T-helper 17 cell (primary cell): ENCODE measurements at places on chromosomes 1 and 21. TPM values are rescaled to one million over a fixed set of nuclear protein-coding genes. Genes with fewer than 3 reads are reported as not detected.

DNA sequence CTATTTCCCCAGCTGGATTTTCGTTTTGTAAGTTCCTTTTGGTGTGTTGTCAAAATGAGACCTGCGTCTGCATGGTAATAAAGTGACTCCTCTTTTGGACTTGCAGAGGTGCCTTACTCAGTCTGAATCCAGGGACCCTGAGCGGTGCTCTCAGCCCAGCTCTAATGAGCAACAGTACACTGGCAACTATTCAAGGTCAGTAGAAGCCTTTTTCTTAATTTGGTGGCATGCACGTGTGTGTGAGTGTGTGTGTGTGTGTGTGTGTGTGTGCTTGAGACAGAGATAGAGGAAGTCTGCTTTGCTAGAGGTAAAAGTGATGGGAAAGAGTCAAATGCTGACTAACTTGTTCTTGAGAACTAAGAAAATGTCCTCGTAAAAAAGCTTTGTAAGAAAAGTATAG is 105.4 kb downstream of the CD247 start:
- DNase-seq: no peak
- H3K27me3 ChIP-seq: no peaks in the 10 kb centered on the region
- H3K36me3 ChIP-seq: peaks cover 13% of the 10 kb centered on the region
- no peak overlapping the region for H3K4me3 ChIP-seq
- H3K4me1 ChIP-seq: peaks cover 11% of the 10 kb centered on the region

- H3K4me1 ChIP-seq: peaks cover 14% of the 10 kb centered on the region
- no peak overlapping the region for H3K4me3 ChIP-seq
- H3K27me3 ChIP-seq: peaks cover 5% of the 10 kb centered on the region
- H3K36me3 ChIP-seq: no peaks in the 10 kb centered on the region
- H3K27ac ChIP-seq: peak overlapping the region; percentile 45
- DNase-seq: no peak
Observed at GRCh38 chr1:228935855-228936727, 200.8 kb downstream of the RHOU start.

DNA sequence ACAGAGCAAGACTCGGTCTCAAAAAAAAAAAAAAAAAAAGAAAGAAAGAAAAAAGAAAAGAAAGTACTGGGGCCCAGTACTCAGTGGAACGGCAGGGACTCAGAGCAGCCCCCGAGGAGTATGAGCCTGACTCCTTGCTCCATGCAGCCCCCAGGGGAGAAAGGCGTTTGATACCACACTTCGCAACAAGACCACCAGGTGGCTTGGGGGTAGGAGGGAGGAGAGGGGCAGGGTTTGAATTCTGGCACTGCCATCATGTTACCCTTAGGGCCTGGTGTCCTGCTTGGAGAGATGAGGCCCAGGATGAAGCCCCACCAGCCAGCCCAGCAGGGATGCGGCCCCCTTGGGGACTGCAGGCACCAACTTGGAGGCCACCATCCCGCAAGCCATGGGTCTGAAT is 321.3 kb upstream of the VAMP3 start:
- no peak overlapping the region for H3K4me3 ChIP-seq
- DNase-seq: no peak
- peaks cover 11% of the 10 kb centered on the region for H3K27me3 ChIP-seq
- no peaks in the 10 kb centered on the region for H3K36me3 ChIP-seq
- H3K27ac ChIP-seq: no peak overlapping the region

- H3K4me3 ChIP-seq: no peak overlapping the region
- peaks cover 3% of the 10 kb centered on the region for H3K36me3 ChIP-seq
- no peaks in the 10 kb centered on the region for H3K4me1 ChIP-seq
Observed at GRCh38 chr1:163263818-163264655, 57.7 kb upstream of the NUF2 start.

Gene SHE
- total RNA-seq: not detected

DNA sequence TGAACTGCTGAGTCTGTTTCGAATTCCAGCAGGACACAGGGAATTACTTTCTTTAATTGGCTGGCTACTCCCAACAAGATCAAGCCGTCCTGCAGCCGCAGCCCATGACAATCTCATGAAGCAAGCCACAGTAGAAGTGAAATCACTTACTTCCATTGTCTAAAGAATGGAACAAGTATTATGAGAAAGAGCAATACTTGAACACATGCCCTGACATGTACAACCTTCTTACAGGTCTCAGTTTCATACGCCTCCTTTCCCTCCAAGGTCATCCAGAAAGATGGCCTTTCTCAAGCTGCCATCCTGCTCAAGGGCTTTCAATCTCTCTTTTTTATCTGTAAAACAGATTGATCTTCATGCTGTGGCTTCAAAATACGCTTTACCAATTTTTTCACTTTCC is 85.1 kb downstream of the PCSK9 start:
- peaks cover 44% of the 10 kb centered on the region for H3K36me3 ChIP-seq
- H3K4me1 ChIP-seq: peaks cover 30% of the 10 kb centered on the region

DNA sequence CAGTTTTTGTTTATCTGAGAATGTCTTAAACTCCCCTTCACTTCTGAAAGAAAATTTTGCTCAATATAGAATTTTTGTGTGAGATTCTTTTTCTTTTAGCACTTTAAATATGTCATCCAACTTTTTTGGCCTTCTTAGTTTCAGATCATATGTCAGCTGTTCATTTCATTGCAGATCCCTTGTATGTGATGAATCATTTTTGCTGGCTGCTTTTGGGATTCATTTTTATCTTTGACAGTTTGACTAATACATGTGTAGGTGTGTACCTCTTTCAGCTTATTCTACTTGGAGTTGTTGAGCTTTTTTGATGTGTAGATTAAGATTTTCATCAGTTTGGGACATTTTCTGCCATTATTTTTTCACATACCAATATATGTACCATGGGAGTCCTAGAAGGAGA is 156.8 kb downstream of the FASLG start:
- DNase-seq: no peak
- H3K4me1 ChIP-seq: peaks cover 25% of the 10 kb centered on the region
- H3K36me3 ChIP-seq: peaks cover 5% of the 10 kb centered on the region
- no peak overlapping the region for H3K27ac ChIP-seq

GRCh38 chr1:15151377-15151806 is 2.2 kb upstream of the TMEM51 start:
- no peaks in the 10 kb centered on the region for H3K36me3 ChIP-seq
- peaks cover 74% of the 10 kb centered on the region for H3K27me3 ChIP-seq
- H3K4me1 ChIP-seq: peaks cover 16% of the 10 kb centered on the region
- H3K4me3 ChIP-seq: no peak overlapping the region
- DNase-seq: no peak

- peak overlapping the region; percentile 98 for H3K27ac ChIP-seq
- no peak for DNase-seq
- no peaks in the 10 kb centered on the region for H3K27me3 ChIP-seq
Observed at GRCh38 chr1:25026304-25026703, 96.2 kb upstream of the RUNX3 start.

- H3K27me3 ChIP-seq: peaks cover 39% of the 10 kb centered on the region
- no peak for DNase-seq
- H3K4me1 ChIP-seq: peaks cover 7% of the 10 kb centered on the region
Observed at GRCh38 chr1:85584923-85585322, 4.4 kb downstream of the CCN1 start.

- no peak overlapping the region for H3K27ac ChIP-seq
- no peaks in the 10 kb centered on the region for H3K4me1 ChIP-seq
- no peak overlapping the region for H3K4me3 ChIP-seq
- DNase-seq: no peak
Observed at GRCh38 chr1:182192215-182192614, 130.7 kb upstream of the ZNF648 start.

GRCh38 chr1:222247811-222248310 is 300.0 kb downstream of the HHIPL2 start:
- no peak for DNase-seq
- H3K4me3 ChIP-seq: no peak overlapping the region
- H3K36me3 ChIP-seq: peaks cover 2% of the 10 kb centered on the region

Gene TFF1
- total RNA-seq: not detected

- H3K4me1 ChIP-seq: peaks cover 15% of the 10 kb centered on the region
- no peak for DNase-seq
- peaks cover 13% of the 10 kb centered on the region for H3K27me3 ChIP-seq
- no peak overlapping the region for H3K27ac ChIP-seq
- H3K36me3 ChIP-seq: peaks cover 3% of the 10 kb centered on the region
- H3K4me3 ChIP-seq: no peak overlapping the region
Observed at GRCh38 chr1:204093421-204093717, 20.5 kb downstream of the SOX13 start.

Gene LHX8
- not detected for total RNA-seq

DNA sequence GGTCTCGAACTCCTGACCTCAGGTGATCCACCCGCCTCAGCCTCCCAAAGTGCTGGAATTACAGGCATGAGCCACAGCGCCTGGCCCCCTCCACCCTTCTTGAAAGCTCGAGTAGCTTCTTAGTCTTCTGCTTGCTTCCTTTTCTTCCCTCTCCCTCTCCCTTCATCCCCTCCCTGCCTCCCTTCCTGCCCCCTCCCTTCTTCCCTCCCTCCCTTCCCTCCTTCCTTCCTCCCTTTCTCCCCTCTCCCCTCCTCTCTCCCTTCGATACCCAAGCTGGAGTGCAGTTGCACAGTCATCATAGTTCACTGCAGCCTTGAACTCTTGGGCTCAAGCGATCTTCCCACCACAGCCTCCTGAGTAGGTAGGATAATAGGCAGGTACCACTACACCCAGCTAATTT is 11.8 kb downstream of the KHDRBS1 start:
- peaks cover 3% of the 10 kb centered on the region for H3K36me3 ChIP-seq
- no peaks in the 10 kb centered on the region for H3K27me3 ChIP-seq
- peaks cover 44% of the 10 kb centered on the region for H3K4me1 ChIP-seq
- H3K27ac ChIP-seq: no peak overlapping the region
- peak overlapping the region; percentile 7 for H3K4me3 ChIP-seq

Gene MCOLN2
- 19.3 TPM for total RNA-seq

- H3K36me3 ChIP-seq: peaks cover 2% of the 10 kb centered on the region
- H3K27ac ChIP-seq: no peak overlapping the region
- H3K27me3 ChIP-seq: no peaks in the 10 kb centered on the region
- no peak overlapping the region for H3K4me3 ChIP-seq
- DNase-seq: no peak
Observed at GRCh38 chr1:112926858-112927257, 29.1 kb downstream of the SLC16A1 start.
